A375 (cell line): ENCODE measurements at places on chromosomes 2 and 18. TPM values are rescaled to one million over a fixed set of nuclear protein-coding genes. Genes with fewer than 3 reads are reported as not detected.

The DTNA gene
- 4.6 and 6.9 TPM in 2 replicates for total RNA-seq

The CXCR4 gene
- total RNA-seq, result not detected in 2 replicates

The ACTR1B gene
- total RNA-seq, result 34.1 and 45.7 TPM in 2 replicates

The MROH2A gene
- not detected in 2 replicates for total RNA-seq

The CASP8 gene
- total RNA-seq, result 21.4 and 25.8 TPM in 2 replicates

The TTR gene
- total RNA-seq, result not detected in 2 replicates

The GNLY gene
- total RNA-seq, result not detected in 2 replicates

The UGT1A7 gene
- not detected in 2 replicates for total RNA-seq

The TUBB8B gene
- not detected in 2 replicates for total RNA-seq

The CRYGC gene
- total RNA-seq, result not detected in 2 replicates

The CCDC148 gene
- total RNA-seq, result 0.26 TPM in 1 of 2 replicates, not detected in the other

The REG1A gene
- 0.37 TPM in 1 of 2 replicates, not detected in the other for total RNA-seq
